ENCODE measurements at places on chromosomes 13 and 19.

GRCh38 chr13:89862691-89863036 is 1484.8 kb upstream of the MIR17HG start:
- DNase-seq = no peak

DNA sequence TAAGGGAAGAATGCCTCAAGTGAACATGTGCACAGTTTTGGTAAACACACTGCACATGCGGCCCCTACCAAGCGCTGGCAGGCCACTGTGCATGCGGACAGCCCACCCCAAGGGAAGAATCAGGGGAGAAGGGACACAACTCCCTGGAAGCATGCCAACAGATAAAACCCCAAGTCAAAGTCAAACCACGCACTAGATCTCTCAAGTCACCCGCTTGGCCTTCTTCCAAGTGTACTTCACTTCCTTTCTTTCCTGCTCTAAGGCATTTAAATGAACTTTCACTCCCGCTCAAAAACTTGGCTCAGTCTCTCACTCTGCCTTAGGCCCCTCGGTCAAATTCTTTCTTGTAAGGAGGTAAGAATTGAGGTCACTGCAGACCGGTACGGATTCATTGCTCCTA is 4.6 kb upstream of the RFXAP start:
- peak; percentile 12 for DNase-seq

- DNase-seq = no peak
Observed at GRCh38 chr13:108984251-108984920, 355.0 kb downstream of the MYO16 start.

DNA sequence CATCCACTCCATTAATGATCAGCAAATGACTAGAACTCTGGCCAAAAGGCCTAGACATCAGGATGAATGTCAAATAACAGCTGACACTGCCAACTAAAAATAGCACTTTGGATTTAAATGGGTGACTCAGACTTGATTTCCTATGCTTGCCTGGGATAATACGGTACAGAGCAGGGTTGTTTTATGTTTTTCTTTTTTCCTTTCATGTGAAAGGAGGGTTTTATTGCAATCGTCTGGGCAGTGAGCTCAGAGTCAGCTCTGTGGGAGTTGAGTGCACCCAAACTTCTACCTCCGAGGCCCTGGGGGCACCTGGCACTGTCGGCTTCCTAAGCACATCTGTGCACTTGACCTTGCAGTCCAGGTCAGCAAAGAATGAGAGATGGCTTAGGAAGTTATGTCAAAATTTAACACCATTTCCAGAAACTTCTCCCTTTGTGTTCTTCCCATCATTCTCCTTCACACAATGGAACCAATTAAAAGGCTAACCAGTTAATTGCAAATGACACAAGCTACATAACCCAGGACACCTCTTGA is 134.1 kb downstream of the LACC1 start:
- peak; percentile 34 for DNase-seq

GRCh38 chr13:60303166-60303565 is 93.9 kb upstream of the TDRD3 start:
- DNase-seq = no peak

- no peak for DNase-seq
Observed at GRCh38 chr19:5559804-5560133, 8.0 kb downstream of the TINCR start.

GRCh38 chr13:41709511-41709910 is 251.4 kb downstream of the VWA8 start:
- DNase-seq = no peak

DNA sequence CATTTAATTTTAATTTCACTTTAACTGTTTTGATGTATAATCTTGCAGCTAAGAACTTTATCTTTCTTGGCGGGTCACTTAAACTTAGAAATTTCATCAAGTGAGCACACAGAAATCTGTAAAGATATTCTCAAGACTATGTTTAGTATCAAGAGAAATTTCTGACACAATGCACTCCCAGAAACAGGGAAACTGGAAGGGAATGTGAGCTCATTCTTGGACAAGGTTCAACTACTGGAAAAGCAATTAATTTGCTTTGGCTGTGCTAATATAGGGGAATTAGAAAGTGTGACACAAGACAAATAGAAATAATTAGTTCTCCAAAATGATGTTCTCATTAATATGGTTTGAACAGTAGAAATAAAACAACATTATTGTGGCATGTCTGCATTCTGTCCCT is 402.3 kb downstream of the DACH1 start:
- no peak for DNase-seq

GRCh38 chr19:28498404-28498976 is 714.5 kb downstream of the UQCRFS1 start:
- DNase-seq = no peak
